HCT116 (cell line): ENCODE measurements at places on chromosomes 4 and X. TPM values are rescaled to one million over a fixed set of nuclear protein-coding genes. Genes with fewer than 3 reads are reported as not detected.

DNA sequence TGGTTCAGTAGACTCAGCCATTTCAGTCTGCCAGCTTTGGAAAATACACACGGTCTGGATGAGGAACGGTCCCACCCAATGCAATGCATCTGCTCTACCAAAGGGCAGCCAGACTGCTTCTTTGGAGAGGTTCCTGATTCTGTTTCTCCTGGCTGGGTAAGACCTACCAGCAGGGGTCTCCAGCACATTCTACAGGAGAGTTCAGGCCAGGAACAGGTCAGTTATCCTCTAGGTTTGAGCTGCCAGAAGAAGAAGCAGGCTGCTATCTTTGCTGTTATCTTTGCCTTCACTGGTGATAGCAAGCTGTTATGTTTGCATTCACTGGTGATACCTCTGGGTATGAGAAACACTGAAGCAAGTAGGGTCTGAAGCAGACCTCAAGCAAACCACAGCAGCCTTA is 45.5 kb upstream of the PBDC1 start:
- H3K4me3 ChIP-seq = no peak overlapping the region
- H3K27ac ChIP-seq = no peak overlapping the region
- H3K36me3 ChIP-seq = no peaks in the 10 kb centered on the region
- no peaks in the 10 kb centered on the region for H3K4me1 ChIP-seq

DNA sequence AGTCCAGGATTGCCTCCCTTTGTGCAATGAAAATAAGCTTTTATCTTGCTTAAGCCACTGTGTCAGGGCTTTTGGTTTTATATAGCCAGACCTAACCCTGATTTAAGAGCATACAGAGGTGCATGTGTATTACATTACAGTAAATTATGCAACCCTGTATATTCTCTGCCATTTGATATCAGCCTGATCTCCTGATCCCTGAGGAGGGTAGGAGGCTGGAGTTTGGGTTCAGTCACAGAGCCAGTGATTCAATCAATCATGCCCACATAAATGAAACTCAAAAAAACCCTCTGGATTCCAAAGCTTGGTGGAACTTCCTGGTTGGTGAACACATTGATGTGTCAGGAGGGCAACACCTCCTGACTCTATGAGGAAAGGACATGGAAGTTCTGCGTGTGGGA is 7.3 kb upstream of the KLHL8 start:
- H3K36me3 ChIP-seq = no peaks in the 10 kb centered on the region
- H3K27me3 ChIP-seq = no peaks in the 10 kb centered on the region
- no peaks in the 10 kb centered on the region for H3K4me1 ChIP-seq
- DNase-seq = no peak

DNA sequence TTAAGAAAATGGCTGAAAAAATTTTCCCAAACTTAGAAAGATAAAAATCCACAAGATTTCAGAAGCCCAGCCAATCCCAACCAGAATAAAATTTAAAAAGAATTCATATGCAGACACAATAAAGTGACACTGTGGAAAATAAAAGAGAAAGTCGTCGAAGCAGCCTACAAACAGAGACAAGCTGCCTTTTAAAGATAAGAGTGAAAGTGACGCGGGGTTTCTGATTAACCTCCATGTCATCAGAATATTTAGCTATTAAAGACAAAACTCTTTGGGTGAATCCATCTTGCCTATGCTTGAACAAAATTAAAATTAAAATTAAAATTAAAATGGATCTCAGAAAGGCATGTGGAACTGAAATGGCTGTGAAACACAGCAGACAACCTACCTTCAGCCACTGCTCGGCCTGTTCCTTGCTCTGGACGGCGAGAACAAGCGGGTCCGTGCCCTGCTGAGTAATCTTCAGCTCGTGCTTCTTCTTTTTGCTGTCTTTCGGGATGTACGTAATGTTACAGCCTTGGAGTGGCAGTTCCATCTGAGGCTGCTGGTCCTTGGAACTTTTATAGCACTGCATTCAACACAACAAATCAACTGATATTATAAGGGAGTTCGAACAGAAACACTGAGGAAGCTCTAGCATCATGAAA is 101.4 kb downstream of the AFAP1 start:
- DNase-seq = no peak
- no peaks in the 10 kb centered on the region for H3K27me3 ChIP-seq
- H3K36me3 ChIP-seq = no peaks in the 10 kb centered on the region
- no peak overlapping the region for H3K27ac ChIP-seq
- peaks cover 18% of the 10 kb centered on the region for H3K4me1 ChIP-seq

- H3K27ac ChIP-seq = no peak overlapping the region
- no peaks in the 10 kb centered on the region for H3K36me3 ChIP-seq
- peak overlapping the region; percentile 50 for H3K4me3 ChIP-seq
- no peaks in the 10 kb centered on the region for H3K4me1 ChIP-seq
These were observed 64.3 kb upstream of the WDR17 start for GRCh38 chr4:176001151-176002006.

The ZDHHC15 gene
- not detected for total RNA-seq

DNA sequence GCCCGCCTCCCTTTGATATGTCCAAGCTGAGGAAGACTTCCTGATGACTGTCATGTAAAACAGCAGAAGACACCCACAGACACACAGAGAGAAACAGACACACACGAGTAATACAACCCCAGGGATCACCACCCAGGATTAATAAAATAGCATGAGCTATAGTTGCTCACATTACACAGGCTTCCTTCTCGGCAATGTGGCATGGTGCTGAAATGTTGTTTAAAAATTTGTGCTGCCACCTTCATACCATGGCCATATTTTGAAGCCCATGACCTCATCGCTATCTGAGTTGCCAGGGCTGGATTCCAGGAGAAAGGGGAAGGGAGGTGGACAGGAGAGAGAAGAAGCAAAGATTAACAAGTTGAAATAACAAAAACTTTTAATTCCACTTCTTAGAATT is 111.7 kb downstream of the SYNPO2 start:
- no peaks in the 10 kb centered on the region for H3K4me1 ChIP-seq
- no peaks in the 10 kb centered on the region for H3K36me3 ChIP-seq
- H3K27ac ChIP-seq = no peak overlapping the region
- no peaks in the 10 kb centered on the region for H3K27me3 ChIP-seq
- no peak overlapping the region for H3K4me3 ChIP-seq

DNA sequence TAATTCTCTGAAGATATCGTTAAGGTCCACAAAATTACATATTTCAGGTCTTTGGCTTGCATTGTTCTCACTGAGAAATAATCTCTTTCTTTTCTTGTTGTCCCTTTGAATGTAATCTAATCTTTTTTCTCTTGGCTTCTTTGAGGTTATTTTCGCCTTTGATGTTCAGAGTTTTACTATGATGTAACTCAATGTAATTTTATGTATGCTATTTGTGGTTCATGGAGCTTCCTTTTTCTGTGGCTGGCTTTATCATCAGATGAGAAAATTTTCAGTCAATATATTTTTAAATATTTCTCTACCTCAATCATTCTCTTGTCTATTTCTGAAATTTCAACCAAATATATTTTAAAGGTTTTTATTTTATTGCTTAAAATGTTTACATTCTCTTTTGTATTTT is 672.2 kb downstream of the TRAM1L1 start:
- no peak overlapping the region for H3K4me3 ChIP-seq
- no peaks in the 10 kb centered on the region for H3K36me3 ChIP-seq
- H3K27ac ChIP-seq = no peak overlapping the region
- no peaks in the 10 kb centered on the region for H3K27me3 ChIP-seq
- H3K4me1 ChIP-seq = no peaks in the 10 kb centered on the region

DNA sequence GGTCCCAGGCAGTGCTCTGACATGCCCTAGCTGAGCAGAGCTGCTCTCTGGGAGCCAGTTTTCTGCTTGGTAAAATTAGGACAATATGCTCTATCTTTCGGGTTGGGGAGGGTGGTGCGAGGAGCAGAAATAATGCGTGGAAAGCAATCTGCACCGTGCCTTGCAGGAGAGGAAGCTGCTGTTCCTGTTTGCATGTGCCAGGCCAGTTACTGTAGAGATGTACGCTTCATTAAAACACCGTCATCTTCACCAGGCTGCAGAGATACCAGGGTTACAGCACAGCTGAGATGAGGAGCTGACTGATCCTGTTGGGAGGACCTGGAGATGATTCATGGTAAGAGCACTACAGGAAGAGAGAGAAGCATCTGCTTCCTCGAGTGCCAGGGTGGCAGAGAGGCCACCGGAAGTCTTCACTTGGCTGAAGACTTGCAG is 29.5 kb upstream of the IRF2 start:
- no peak overlapping the region for H3K4me3 ChIP-seq
- DNase-seq = no peak
- H3K4me1 ChIP-seq = no peaks in the 10 kb centered on the region
- H3K27me3 ChIP-seq = no peaks in the 10 kb centered on the region
